Frontal cortex (tissue), 4 donors: ENCODE measurements at places on chromosomes 7 and 10. TPM values are rescaled to one million over a fixed set of nuclear protein-coding genes. Genes with fewer than 3 reads are reported as not detected.

ELAPOR2 gene
- 21.6 TPM for total RNA-seq

PLEKHS1 gene
- not detected for total RNA-seq

NYAP1 gene
- 55.0 TPM for total RNA-seq

RET gene
- 1.6 TPM for total RNA-seq

C7orf57 gene
- total RNA-seq, result under 0.01 TPM

YAE1 gene
- 45.2 TPM for total RNA-seq

NRF1 gene
- 19.2 TPM for total RNA-seq

MRPS33 gene
- total RNA-seq, result 21.6 TPM

CNOT4 gene
- total RNA-seq, result 21.6 TPM

NPSR1 gene
- total RNA-seq, result not detected

SFTPD gene
- total RNA-seq, result 0.41 TPM

AKR1D1 gene
- not detected for total RNA-seq

CAV1 gene
- 17.5 TPM for total RNA-seq

MKLN1 gene
- total RNA-seq, result 45.7 TPM

TMEM273 gene
- total RNA-seq, result 2.4 TPM

WIPF3 gene
- 4.1 TPM for total RNA-seq

DNA sequence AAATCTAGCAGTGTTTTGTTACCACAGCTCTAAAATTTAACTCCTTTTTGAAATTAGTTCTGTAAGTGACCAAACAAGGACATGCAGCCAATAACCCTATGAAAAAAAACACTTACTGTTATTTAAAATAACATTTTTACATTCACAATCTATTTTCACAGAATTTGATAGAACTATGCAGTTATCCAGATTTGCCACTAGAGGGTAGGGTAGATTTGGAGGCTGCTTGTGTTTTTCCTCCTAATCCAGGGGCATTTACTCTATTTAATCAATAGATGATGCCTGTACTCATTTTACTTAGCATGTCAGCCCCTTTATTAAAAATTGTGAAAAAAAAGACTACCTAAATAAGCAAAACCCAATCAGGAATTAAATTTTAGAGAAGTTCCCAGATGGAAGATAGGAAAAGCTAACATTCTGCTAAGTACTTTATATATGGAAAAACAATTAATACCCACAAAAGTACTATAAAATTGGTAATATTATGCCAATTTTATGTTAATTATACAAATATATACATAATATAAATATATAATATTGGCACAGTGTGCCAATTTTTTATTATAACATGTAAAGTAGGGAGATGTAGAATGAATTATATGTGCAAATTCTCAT lies 18.1 kb upstream of the LIPK start:
- DNase-seq, result no peak

- DNase-seq, result no peak
Observed at GRCh38 chr7:125661677-125662076, 732.1 kb upstream of the POT1 start.

GRCh38 chr10:120506674-120507073 lies 49.6 kb downstream of the PLPP4 start:
- DNase-seq, result no peak

DNA sequence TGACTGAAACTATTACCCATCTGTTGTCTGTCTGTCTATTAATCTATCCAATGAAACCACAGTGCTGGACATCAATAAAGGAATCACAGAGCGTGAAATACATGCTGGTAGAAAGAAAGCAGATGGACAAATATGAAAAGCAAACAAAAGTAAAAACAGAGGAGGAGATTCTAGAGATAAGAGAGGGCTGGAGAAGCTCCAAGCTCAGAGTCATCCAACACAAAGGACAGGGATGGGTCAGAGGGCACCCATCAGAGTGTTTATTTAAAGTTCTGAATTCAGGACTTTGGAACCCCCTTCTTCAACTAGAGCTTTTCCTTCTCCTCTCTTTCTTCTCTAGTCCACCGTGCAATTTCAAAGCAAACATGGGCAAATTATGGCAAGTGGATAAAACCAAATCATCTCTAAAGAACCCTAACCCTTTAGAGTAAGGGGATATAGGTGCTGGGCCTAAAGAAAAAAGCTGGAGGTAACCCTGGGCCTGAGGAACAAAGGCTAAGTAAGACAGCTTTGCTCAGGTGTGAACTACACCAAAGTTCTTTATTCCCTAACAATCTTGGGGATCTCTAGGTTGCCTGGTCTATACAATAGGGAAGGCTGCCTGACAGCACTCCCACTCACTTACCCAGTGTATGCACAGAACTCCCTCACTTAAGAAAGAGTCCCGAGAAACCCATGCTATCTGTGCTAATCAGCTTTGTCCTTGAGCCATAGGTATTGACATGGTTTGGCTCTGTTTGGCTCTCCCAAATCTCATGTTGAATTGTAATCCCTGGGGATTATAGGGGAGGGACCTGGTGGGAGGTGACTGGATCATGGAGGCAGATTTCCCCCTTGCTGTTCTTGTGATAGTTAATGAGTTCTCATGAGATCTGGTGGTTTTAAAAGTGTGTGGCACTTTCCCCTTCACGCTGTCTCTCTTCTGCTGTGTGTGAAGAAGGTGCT lies 97.0 kb downstream of the BAMBI start:
- no peak for DNase-seq

DNA sequence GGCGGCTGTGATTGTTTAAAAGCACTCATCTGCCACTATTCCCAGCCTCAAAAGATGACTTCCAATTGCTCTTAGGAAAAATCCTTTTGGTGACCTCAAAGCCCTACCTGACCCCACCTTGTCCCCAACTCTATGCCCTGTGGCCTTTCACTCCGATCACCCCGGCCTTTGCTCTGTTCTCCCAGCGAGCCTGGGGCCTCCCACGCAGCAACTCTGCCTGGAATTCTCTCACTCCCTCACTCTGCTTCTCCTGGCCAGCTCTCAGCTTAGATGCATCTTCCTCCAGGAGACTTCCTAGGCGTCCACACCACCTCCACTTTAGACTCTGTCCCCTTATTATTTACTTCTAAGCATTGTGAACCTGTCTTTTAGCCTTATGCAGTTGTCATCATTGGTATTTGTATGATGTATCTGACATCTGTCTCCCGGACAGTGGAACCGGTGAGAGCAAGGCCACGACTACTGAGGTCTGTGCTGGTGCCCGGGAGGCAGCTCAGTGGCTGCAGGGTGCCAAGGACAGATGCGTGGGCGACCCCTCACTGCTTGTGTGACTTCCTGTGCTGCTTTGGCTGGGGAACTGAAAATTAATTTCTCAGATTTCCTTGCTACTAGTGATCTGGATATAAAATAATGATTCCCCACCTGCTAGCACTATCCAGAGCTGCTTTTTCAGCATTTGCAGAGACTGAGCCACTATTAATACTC lies 63.0 kb downstream of the PIP4K2A start:
- no peak for DNase-seq

DNA sequence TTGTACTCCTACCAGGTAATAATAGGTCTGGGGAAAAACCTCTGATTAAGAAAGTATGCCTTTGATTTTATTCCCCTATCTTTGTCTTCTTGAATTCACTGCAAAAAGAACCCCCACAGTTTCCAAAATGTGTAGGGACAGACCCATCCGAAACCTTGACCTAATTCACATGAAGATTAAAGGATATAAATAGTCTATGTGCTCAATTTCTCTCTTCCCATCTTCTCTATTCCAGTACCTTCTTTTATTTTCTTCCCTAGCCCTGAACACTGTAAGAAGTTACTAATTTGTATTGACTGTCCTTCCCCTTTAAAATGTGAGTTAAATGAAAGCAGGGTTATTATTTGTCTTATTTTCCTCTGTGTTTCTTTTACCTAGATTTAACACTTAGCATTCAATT lies 135.3 kb downstream of the HBP1 start:
- no peak for DNase-seq

GRCh38 chr10:114541081-114541796 lies 116.8 kb downstream of the ABLIM1 start:
- no peak for DNase-seq

- DNase-seq, result no peak
Observed at GRCh38 chr7:128113839-128114238, 82.6 kb upstream of the LRRC4 start.

- no peak for DNase-seq
Observed at GRCh38 chr10:28894146-28894545, 216.8 kb downstream of the BAMBI start.

GRCh38 chr10:89100680-89101079 lies 106.4 kb downstream of the CH25H start:
- DNase-seq, result no peak

DNA sequence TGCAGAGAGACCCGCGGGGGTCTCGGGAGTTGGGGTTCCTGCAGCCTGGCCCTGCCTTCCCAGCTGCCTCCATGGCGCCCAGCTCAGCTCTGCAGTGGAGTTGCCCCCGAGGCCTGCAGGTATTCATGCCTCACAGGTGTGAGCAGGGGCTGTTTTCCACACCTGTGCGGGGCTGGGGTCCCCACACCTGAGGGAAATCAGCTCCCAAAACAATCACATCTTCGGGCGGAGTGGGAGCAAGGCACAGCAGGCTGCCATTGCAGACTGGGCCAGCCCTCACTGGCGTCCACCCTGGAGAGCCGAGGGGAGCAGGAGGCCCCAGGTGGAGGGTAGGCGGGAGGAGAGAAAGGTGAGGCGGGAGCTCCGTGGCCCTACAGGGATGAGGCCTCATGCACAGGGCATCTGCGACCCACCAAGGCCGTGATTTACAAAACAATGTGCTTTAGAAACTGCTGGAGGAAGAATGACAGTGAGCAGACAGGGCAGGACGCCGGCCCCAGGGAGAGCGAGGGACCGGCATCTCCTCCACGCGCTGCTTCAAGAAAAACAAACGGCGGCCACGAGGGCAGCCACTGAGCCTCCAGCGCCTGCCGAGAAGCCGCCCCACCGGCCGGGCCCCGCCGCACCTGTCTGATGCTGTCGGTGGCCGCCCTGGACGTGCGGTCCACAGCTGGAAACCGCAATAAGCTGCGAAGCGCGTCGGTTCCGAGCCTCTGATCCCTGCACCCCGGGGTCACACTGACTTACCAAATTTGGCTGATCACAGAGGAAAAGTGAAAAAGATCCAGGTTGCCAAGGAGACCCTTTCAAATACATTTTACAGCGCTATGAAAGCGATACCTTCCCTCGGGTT lies 53.0 kb upstream of the PDGFA start:
- no peak for DNase-seq

- no peak for DNase-seq
Observed at GRCh38 chr7:134905375-134905774, 80.9 kb upstream of the AGBL3 start.

DNA sequence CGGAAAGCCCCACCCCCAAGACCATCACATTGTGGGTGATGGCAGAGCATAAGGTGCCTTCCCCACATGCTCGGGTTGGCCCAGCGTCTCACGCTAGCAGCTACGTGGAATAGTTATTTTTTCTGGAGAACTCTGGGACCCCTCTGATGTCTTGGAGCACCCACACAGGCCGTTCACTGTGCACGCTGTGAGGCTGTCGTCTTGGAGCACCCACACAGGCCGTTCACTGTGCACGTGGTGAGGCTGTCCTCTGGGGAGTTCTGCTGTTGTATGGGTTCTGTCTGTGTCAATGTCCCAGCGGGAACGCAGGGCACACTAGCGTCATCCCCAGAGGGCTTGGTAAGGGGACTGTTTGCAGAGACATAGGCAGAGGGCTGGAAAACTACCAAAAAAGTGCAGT lies 38.8 kb upstream of the FAM20C start:
- no peak for DNase-seq

DNA sequence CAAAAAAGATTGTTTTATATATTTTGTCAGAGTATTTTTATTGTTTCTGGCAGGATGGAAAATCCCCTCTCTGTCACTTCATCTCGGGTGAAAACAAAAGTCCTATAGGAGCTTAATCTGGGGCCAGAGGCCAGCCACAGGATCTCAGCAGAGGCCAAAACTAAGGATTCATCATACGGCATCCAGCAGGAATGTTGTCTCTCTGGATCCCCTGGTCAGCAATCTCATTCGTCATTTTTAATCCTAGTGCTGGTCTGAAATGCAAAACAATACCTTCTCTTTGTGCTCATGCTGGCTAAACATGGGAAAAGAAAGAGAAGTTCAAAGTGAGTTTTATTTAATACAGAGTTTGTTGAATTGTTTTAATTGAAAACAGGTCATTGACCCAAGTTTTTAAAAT lies 482.5 kb upstream of the AUTS2 start:
- DNase-seq, result no peak

- no peak for DNase-seq
Observed at GRCh38 chr10:106169241-106169640, 995.3 kb downstream of the SORCS1 start.

- DNase-seq, result no peak
Observed at GRCh38 chr10:8017277-8017676, 37.2 kb upstream of the GATA3 start.

- DNase-seq, result no peak
Observed at GRCh38 chr7:42100156-42100508, 136.9 kb downstream of the GLI3 start.

DNA sequence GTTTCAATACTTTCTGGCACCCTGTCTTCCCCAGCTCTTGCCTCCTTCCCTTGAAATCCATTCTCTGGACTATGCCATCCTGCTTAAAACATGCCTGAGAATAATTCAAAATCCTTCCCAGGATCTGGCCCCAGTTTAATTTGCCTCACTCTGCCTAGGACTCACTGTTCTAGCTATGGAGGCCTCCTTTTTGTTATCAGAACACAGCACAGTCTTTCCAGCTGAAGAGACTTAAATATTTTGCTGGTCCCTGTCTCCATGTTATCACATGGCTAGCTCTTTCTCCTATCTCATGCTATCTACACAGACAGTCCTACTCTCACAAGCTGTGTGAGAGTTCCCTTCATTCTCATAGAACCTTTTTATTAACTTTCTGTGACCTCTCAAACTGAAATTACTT lies 194.8 kb downstream of the RNLS start:
- no peak for DNase-seq

GRCh38 chr7:28061824-28062196 lies 118.8 kb downstream of the JAZF1 start:
- DNase-seq, result no peak

GRCh38 chr7:104943502-104944343 lies 70.3 kb upstream of the KMT2E start:
- no peak for DNase-seq

GRCh38 chr10:117549100-117549585 lies 6.6 kb downstream of the EMX2 start:
- DNase-seq, result no peak

GRCh38 chr7:121795736-121796135 lies 77.2 kb upstream of the PTPRZ1 start:
- DNase-seq, result no peak

DNA sequence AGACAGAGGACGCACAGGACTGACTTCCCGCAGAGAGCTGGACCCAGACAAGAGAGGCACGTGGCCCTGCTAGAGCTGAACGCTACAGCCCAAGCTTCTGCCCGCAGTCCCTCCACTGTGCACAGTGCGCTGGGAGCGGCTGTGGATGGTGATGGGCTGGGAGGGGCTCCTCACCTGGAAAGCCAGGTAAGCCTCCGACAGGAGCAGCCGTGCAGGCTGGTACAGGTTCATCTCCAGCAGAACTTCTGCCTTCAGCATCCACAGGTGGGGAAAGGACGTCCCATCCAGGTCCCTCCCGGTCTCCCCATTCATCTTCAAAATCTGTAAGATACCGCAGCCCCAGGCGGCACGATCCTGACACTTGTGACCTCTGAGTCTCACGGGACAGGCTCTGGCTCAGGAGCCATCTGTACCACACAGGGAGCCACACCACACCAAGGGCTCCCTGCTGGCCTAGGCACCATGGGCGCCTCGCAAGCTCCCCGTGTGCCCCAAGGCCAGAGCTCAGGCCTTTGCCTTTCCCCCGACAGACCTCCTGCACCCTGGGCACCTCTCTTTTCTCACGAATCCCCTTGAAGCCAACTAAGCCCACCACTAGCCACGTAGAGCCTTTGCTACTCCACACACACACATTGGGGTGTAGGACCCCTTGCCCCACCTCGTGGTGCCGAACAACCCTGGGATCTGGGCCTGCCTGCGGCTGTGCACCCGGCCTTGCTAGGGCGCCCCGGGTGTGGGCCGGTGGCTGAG lies 76.3 kb downstream of the CFAP46 start:
- no peak for DNase-seq

- DNase-seq, result no peak
Observed at GRCh38 chr10:116470768-116471415, 43.2 kb downstream of the PNLIPRP3 start.
